ENCODE measurements at places on chromosomes 12 and 14.

DNA sequence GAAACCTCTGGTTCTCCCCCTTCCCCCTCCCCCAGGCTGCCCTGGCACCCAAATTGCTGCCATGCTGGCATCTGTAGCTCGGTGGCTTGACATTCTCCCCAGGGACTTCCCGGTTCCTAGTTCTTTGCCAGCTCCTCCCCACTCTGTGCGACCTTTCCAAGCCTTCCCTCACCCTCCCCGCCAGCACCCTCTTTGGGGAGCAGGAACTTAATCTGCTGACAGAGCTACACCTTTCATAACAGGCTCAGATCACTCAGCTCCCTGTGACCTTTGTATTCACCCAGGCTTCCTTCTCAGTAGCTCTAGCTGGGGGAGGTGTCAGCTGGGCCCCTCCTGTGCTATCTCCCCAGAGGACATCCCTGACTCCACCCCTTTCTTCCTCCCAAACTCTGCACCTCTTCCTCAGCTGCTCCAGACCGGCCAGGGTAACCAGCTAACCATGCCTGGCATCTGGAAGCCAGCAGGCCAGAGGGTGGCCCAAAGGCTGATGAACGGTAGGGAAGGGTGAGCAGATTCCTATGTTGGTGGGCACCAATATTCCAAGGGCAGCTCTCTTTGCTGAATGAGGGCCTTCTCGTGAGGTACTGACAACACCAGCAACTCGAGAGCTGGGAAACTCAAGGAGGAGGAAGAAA lies 1.8 kb upstream of the COX14 start:
- no peak for DNase-seq

DNA sequence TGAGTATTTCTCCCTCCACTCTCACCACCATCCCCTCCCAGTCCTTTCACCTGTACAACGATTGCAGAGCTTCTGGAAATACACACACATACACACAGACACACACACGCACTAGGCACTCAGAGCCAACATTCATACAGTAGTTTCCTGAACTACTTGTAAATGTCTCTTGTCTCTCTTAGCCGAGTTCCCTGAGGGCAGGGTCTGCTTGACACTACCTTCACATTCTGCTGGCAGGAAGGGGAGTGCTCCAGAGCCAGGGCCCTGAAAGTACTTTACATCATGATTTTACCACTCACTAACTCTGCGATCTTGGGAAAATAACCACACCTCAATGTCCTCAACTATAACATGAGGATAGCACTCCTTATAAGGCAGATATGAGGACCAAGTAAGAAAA lies 82.7 kb downstream of the GAS2L3 start:
- no peak for DNase-seq

- no peak for DNase-seq
Measured at GRCh38 chr12:113103756-113104450, 31.7 kb downstream of the RASAL1 start.

GRCh38 chr12:130031571-130032189 lies 127.9 kb upstream of the TMEM132D start:
- peak; percentile 64 for DNase-seq

- DNase-seq: no peak
Measured at GRCh38 chr14:42047421-42048055, 440.9 kb downstream of the LRFN5 start.

GRCh38 chr12:95790033-95790916 lies at the start of gene NTN4:
Gene NTN4, minus strand, starts transcription at chr12:95790764. Its CDS starts 455 bp downstream, at chr12:95790309.
- peak; percentile 70 for DNase-seq

DNA sequence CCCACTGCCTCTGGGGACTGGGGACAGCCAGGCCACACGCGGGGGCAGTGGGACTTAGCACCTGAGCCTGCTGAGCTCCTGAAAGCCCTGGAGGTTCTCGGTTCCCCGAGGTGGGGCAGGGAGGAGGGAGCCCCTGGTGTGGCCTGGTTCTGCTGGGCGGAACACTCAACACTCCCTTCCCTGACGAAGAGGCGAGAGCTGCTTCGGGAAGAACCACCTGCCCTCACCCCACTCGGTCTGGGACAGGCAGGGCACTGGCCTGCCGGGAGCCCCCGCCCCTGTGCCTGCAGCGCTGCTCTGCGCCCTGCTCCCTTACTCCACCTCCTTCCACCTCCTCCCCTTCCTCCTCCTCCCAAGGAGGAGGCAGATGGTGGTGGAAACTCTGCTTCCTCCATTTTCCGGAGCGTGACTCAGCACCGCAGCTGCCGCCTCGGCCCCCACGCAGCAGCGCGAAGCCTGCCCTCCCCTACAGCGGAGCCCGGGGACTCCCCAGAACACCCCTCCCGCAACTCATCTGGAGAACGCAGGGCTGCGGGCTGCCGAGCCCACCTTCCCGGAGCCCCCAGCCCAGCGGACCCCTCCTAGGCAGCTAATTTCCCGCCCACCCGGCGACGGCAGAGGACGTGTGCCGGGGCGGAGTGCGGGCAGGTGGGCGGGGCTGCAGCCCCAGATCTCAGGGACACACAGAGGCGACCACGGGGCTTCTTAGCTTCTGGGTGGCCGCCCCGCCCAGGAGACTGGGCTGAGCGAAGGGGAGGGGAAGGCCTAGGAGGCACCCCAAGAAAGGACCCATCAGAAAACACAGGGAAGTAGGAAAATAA lies 11.7 kb upstream of the INF2 start:
- DNase-seq: peak; percentile 79

GRCh38 chr14:30225176-30225575 lies 297.5 kb upstream of the PRKD1 start:
- peak; percentile 20 for DNase-seq

- no peak for DNase-seq
Measured at GRCh38 chr12:122185079-122185478, 2.2 kb downstream of the LRRC43 start.

- no peak for DNase-seq
Measured at GRCh38 chr12:81588235-81589008, 170.7 kb downstream of the PPFIA2 start.

DNA sequence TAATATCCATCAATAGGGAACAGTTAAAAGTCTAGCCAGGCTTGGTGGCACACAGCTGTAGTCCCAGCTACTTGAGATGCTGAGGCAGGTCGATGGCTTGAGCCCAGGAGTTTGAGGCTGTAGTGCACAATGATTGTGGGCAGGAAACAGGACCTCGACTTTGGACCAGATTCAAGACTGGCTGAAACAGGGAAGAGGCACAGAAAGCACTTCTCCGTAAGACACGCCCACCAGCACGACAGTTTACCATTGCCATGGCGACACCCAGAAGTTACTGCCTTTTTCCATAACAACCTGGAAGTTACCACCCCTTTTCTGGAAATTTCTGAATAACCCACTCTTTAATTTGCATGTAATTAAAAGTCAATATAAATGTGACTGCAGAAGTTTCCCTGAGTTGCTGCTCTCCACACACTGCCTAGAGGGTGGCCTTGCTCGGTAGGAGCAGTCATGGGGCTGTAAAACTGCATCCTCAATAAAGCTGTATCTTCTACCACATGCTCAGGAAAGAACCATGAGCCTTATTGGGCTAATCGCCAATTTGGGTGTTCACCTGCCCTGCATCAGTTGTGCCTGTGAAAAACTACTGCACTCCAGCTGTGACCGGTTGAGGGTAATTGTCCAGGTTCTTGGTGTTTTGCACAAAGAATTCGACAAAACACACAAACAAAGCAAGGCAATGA lies 4.6 kb upstream of the LRRC23 start:
- DNase-seq: no peak

- DNase-seq: peak; percentile 86
Measured at GRCh38 chr12:80763874-80764273, 47.2 kb downstream of the MYF5 start.

DNA sequence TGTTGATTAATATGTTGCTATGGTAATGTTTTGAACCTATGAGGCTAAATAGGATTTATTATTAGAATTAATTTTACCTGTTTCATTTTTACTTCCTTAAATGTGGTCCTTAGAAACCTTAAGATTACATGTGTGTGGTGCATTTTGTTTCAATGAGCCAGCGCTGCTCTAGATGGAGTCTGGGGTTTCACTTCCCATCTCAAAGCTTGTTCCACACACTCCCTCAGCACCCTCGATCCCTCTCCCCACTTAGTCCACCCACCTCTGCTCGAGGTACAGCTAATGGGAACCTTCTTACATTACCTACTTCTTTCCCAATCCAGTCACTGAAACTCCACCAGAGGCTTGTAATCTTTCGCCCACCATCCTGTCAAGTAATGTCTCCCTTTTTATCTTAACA lies 205.2 kb downstream of the PAX9 start:
- DNase-seq: no peak

DNA sequence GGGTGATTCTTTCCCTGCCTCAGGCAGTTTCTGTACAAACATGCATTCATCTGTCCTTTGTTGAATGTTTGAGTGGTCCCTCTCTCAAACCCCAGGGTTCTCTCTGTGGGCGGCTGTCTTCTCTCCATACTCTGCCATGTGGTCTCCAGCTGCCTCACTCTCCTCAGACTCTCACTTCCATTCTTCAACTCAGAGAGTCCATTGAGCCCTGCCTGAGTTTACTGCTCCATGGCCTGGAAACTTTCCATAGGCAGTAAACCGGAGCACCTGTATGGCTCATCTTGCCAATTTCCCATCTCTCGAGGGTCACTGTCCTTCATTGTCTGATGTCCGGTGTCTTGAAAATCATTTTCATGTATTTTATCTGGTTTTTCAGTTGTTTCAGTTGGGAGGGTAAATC lies 11.3 kb downstream of the C14orf132 start:
- DNase-seq: no peak

- peak; percentile 71 for DNase-seq
Measured at GRCh38 chr12:1013618-1014489, 22.8 kb downstream of the ERC1 start.

- DNase-seq: no peak
Measured at GRCh38 chr14:21990116-21990515, 316.5 kb upstream of the OR4E1 start.

GRCh38 chr14:53350866-53351265 lies 197.7 kb upstream of the DDHD1 start:
- no peak for DNase-seq

DNA sequence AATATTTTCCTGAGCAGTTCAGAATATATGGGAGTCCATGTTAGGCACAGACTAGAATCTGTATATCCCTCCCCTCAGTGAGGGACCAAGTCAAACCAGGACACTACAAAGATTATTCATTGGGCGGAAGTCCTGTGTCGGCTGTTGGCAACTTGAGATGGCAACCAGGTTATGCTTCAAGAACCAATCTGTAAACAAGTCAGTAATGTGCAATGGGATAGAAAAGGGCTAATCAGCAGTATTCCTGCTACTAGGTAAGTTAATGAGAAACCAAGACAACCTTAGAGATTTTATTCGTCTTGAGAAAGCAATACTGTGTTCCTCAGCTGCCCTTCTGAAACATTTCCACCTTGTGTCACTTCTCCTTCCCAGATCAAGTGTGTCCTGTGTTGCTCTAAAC lies 26.4 kb downstream of the ARG2 start:
- no peak for DNase-seq

DNA sequence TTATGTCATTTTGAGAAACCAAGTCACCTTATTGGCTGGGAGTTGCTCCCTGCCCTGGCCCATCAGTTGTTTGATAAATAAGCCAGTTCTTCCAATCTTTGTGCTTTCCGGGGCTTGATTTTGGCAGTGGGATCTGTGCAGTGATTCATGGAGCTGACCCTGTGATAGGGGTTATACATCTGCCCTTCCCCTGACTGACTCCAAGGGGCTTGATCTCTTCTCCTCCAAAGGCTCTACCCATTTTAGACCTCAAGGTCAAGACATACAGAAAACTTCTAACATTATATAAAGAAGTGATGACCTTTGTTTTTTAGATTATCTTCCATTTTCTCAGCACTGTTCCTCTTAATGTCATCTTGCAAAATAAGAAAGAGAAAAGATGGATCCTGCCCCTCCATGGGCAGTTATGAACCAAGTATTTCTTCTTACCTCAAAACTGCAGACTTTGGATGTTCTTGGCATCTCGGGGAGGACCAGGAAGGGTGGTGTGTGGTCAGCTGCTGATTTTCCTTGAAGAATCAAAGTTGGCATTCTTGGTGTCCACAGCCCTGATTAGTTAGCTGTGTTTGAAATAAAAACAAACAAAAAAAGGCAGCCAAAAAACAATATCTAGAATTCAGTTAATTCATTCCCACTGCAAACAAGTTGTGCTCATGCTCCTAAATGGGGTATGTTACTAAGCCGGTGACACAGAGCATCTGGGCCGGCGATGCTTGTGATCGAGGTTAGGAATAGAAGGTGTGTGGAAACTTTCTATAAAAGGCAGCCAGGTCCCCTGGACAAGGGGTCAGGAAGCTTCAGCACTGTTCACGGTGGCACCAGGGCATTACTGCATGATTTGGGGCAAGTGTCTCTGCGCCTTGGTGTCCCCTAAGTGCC lies 120.2 kb downstream of the SAMD4A start:
- no peak for DNase-seq

GRCh38 chr14:59013672-59014298 lies 174.7 kb upstream of the DAAM1 start:
- DNase-seq: no peak

DNA sequence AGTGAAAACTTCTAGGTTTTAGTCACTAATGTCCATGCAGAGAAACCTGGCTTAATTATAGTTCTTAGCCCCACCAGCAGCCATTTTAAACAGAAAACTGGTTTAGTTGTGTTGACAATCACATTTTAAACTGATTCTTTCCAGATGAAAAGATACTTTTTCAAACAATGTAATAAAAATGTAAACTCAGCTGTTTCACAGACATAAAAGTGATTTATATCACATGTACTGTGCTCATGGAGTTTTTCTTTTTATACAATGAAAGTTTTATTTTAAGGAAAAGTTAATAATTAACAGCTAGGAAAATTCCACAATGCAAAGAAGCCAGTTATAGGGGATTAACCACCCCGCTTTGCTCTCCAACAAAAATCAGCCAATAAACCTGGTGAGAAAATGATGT lies 129.7 kb downstream of the PAX9 start:
- no peak for DNase-seq

DNA sequence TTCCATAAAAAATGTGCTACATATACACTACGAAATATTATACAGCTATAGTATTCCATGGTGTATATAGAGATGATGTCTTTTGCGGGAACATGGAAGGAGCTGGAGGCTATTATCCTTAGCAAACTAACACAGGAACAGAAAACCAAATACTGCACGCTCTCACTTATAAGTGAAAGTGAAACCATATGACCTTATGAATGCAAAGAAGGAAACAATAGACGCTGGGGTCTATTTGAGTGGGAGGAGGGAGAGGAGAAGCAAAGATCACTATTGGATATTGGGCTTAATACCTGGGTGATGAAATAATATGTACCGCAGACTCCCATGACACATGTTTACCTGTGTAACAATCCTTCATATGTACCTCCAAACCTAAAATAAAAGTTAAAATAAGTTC lies 142.8 kb downstream of the LRFN5 start:
- DNase-seq: peak; percentile 50

GRCh38 chr14:19949218-19949617 lies 18.5 kb downstream of the OR4K1 start:
- DNase-seq: no peak
